ENCODE measurements at places on chromosomes 16 and 17.

DNA sequence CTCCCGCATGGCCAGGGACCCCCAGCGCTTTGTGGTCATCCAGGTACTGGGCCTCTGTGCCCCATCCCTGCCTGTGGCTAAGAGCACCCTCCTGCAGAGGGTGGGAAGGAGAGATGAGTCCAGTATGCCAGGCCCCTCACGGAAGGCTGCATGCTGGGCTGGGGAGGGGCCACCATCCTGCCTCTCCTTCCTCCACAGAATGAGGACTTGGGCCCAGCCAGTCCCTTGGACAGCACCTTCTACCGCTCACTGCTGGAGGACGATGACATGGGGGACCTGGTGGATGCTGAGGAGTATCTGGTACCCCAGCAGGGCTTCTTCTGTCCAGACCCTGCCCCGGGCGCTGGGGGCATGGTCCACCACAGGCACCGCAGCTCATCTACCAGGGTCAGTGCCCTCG is 3.7 kb downstream of the MIEN1 start:
- no peak for DNase-seq

- DNase-seq, result no peak
Observed at GRCh38 chr16:81693041-81693743, 85.9 kb upstream of the PLCG2 start.

GRCh38 chr16:82926500-82926899 is 299.7 kb downstream of the CDH13 start:
- DNase-seq, result no peak

DNA sequence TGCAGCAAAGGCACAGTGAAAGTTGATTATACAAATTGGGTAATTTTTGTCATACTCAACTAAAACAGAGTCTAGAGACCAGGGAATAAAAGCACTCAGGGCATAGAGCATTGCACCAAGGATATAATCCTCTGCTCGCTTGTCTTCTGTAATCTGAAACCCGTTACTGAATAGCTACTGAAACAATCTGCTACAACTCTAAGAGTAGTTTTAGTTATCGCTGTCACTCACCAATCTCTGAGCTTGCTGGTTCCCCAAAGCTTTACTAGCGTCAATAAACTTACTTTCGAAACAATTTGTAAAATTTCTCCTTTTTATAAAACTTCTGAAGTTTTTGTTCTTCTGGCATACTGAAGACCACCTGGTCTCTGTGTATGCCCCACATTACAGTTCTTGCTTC is 22.9 kb upstream of the SLC35G3 start:
- DNase-seq, result no peak

GRCh38 chr16:63192980-63193379 is 1156.7 kb upstream of the CDH8 start:
- no peak for DNase-seq

DNA sequence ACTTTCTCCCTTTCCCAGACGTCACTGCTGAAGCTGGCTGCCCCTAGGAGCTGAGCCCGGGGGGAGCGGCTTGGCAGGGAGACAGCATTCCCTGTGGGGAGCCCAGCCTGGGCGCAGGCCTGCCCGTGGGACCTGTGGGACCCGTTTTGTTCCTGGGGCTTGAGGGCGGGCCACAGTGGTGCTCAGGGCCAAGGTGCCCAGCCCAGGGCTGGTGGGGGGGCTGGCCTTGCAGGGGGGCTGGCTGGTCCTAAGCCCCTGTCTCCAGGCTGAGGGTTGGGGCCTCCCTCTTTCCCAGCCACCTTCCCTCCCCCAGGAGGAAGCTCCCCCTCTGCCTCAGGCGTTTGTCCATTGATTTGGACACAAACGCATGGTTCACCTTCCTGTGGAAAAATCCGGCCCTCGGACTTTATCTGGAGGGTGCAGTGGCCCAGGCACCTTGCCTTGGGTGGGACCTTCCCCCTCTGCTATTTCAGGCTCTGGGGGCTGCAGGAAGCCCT is 4.4 kb downstream of the NHERF2 start:
- DNase-seq, result no peak

- no peak for DNase-seq
Observed at GRCh38 chr17:40279402-40279801, 8.3 kb upstream of the CDC6 start.

DNA sequence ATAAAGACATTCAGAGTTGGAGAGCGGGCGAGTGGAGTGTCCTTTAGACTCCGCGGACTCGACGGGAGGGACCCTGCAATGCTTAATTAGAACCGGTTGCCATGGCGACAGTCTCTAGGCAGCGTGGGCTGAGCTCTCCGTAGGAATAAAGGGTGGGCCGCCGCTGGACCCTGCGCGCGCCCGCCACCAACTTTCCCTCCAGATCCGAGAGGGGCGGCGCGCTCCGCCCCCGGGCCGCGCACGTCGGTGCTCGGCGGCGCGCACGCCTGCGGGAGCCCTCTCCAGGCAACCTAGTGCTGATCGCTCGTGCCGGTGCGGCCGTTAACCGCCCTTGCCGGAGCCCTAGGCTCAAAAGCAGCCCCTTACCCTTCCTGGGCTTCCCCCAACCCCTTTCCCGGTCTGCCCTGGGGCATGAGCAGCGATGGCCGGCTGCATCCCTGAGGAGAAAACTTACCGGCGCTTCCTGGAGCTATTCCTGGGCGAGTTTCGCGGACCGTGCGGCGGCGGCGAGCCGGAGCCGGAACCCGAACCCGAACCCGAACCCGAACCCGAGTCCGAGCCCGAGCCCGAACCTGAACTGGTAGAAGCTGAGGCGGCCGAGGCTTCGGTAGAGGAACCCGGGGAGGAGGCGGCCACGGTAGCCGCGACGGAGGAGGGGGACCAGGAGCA is at the start of gene PPM1E:
TSS of gene PPM1E (plus strand) at position 278 of the 669 bp plus-strand sequence.
- DNase-seq, result peak; percentile 44

DNA sequence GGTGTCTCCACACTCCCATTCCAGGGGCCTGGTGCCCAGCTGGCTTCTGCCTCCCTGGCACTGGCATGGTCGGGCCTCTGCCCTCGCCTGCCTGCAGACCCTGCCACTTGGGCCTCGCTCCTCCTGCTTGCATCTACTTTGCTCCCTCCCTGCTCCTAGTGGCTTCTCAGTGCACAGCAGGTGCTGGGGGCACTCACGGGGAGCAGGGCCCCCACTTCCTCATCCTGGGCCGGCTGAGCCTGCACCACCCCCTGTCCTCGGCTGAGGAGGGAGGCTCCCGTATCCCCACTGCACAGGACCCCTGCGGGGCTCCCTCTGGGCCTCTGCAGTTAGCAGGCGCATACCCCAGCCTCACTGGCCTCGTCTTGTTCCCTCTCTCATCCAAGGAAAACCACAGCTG is 35.2 kb downstream of the CIBAR2 start:
- no peak for DNase-seq

- DNase-seq, result no peak
Observed at GRCh38 chr16:63171545-63171944, 1135.3 kb upstream of the CDH8 start.

DNA sequence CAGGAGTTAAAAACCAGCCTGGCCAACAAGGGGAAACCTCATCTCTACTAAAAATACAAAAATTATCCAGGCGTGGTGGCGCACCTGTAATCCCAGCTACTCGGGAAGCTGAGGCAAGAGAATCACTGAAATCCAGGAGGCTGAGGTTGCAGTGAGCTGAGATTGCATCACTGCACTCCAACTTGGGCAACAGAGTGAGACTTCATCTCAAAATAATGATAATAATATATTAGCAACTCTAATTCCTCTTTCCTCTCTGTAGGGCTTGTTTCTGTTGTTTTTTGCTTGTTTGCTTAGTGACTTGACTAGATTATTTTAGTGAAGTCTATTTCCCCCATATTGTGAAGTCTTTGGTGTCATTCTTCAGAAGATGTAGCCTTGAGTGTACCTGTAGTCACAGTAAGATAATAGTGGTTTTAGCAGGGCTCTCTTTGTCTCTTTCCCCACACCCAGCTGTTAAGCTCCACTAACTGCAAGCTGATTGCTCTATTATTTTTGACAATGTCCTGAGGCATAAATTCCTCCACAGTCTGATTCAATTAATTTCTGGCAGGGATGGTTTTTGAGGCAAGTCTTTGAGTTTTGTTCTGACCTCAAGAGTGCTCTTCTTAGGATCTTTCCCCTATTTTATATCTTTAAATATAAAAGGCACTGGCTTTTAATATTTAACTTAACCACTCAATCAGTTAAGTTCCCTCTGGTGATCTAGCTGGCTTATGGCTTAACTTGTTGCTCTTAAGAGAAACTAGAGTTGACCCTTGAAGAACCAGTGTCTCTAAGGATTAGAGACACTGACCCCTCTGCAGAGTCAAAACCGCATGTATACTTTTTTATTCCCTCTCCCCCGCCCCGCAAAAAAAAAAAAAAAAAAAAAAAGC is 18.6 kb upstream of the TNFSF12 start:
- DNase-seq, result no peak

GRCh38 chr16:85948138-85948509 is 49.2 kb downstream of the IRF8 start:
- no peak for DNase-seq

DNA sequence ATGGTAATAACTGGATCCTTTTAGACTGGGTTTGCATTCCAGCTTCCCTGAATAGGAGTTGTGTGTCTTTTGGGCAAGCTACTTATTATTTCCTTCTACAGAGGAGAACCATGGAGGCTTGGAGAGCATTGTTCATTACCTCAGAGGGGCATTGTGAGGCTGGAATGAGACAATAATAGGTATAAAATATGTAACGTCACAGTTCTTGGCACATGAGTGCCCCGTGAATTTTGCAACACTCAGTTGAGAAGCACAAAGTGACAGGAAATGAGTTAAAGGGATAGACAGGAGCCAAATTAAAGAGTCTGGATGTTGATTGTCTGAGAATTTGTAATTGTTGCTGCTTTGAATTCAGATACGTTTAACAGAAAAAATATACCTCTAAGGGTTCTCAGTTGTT is 92.2 kb downstream of the CDH8 start:
- DNase-seq, result no peak

GRCh38 chr16:14405611-14406537 is 224.2 kb downstream of the PARN start:
- DNase-seq, result no peak

- DNase-seq, result no peak
Observed at GRCh38 chr16:86626966-86627365, 48.6 kb downstream of the FOXL1 start.

GRCh38 chr16:53846971-53847370 is 143.0 kb downstream of the FTO start:
- DNase-seq, result no peak

DNA sequence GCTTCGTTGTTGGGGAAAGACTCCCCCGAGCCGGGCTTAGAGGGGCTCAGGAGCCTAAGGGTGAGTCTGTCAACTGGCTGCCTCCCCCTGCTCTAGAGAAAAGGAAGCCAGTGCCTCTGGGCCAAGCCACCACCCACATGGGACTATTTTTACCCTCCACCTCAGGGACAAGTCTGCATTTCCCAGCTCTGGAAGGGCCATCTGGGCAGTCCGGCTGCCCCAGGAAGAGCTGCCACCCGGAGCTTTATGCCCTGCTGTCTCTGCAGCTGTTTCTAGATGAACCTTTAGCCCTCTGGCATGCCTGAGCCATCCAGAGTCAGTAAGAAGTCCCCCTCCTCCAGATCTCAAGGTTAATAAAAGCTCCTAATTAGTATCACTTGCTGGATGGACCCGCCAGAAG is 5.3 kb upstream of the RPRML start:
- DNase-seq, result no peak

DNA sequence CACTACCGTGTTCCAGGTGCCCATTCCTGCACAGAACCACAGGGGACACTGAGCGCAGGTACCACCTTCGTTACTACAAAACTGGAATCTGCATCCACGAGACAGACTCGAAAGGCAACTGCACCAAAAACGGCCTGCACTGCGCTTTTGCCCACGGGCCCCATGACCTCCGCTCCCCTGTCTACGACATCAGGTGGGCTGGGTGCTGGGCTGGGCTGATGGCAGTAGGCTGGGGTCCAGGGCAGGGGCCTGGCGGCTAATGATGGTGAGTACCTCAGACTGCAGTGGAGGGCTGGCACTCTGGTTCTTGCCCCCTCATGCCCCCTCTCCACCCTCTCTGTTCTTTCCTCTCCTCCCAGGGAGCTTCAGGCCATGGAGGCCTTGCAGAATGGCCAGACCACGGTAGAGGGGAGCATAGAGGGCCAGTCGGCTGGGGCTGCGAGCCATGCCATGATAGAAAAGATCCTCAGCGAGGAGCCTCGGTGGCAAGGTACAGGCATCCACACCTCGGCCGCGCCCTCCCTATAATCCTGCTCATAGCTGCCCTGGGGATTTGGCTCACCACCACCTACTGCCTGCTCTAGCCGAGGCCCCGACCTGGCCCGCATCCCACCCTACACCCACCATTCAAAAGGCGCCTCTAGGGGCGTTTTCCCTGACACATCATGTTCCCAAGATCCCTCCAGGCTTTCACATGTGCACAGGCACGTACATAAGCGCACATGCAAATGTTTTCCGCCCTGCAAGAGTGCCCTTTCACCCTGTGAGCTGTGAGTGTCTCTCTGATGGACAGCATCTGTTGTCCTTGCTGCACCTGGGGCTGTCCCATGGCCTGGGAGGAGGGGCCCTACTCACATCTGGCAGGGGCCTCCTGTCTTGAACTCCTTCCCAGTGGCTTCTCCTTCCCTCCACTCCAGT is 27.7 kb downstream of the UNK start:
- no peak for DNase-seq

- no peak for DNase-seq
Observed at GRCh38 chr17:14058051-14058450, 11.3 kb upstream of the COX10 start.

- no peak for DNase-seq
Observed at GRCh38 chr16:85445064-85445778, 167.9 kb upstream of the GSE1 start.

- DNase-seq, result no peak
Observed at GRCh38 chr16:50942143-50942542, 200.3 kb downstream of the CYLD start.

- no peak for DNase-seq
Observed at GRCh38 chr16:68113059-68113761, 28.0 kb downstream of the NFATC3 start.

DNA sequence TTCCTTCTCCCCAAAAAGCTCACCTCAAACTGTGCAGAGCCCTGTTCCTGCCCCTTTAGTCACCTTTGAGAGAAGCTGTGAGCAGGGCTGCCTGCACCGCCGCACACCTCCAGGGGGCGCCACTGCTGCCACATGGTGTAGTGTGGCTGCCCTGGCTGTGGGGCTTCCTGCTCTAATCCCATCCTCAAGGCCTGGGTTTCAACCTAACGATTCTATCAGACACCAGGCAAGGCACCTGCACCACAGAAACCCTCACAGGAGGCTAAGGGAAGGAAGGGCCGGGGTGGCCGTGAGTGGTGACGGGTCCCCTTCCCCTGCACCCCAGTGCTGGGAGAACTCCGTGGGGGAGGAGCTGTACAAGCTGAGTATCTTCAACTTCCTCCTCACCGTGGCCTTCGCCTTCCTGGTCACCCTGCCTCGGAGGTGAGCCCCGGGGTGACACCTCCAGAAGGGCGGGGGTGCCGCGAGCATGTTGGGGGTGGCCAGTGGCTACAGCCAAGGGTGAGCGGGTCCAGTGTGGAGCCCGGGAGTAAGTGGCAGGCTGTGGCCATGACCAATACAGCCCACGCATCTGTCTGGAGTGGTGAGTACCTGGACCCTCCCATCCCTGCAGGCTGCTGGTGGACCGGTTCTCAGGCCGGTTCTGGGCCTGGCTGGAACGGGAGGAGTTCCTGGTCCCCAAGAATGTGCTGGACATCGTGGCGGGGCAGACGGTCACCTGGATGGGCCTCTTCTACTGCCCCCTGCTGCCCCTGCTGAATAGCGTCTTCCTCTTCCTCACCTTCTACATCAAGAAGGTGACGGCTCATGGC is 7.0 kb downstream of the TMC8 start:
- DNase-seq, result no peak

Measured in choroid plexus epithelial cell (primary cell).